Transverse colon (tissue), 4 donors: ENCODE measurements at places on chromosomes 13 and 19. TPM values are rescaled to one million over a fixed set of nuclear protein-coding genes. Genes with fewer than 3 reads are reported as not detected.
A peak's percentile ranks its signal among the peaks of the same experiment; 100 is the strongest.

The PCDH9 gene
- total RNA-seq: 2.4 TPM

DNA sequence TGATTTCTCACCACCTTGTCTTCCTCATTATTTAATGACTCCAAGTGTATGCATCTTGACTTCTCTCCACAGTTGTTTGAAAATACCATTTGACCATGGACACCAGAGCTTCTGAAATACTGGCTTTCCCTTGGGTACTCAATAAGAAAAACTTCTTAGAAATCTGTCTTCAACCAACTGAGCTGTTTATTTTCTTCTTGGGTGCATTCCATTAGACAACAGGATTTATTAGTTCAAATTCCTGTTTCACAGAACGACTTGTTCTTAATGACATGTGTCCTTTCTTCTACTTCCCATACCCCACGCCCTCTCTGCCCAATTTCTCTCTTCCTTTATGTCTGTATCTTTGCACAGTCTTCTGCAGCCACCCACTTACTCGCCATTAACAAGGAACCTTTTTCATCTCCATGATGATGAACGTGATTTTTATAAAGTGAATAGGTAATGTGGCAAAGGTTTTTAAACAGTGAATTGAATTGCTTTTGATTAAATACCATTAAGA lies 11.3 kb upstream of the ITM2B start:
- DNase-seq: no peak

DNA sequence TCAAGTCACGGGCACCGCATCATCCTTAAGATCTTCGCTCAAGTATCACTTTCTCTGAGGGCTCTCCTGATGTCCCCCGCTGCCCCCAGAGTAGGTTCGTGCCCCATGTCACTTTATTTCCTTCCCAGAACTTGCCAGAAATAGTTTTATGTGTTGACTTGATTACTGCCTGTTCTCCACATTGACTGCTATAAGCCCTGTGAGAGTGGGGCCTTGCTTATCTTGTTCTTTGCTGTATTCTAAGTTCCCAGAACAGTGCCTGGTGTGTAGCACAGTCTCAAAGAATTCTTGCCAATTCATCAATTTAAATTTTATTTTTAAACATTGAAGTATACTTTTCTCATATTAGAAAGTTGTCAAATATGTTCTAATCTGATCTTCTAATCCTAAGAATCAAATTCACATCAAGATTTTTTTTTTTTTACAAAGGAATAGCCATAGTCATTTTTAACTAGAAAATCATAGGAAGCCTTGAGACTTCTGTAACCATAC lies 32.1 kb upstream of the GPR183 start:
- DNase-seq: no peak

The HIF3A gene
- 227 TPM for total RNA-seq

The SMG9 gene
- total RNA-seq: 4.1 TPM

The PROSER1 gene
- 18.5 TPM for total RNA-seq

The ZNF492 gene
- total RNA-seq: 0.20 TPM

DNA sequence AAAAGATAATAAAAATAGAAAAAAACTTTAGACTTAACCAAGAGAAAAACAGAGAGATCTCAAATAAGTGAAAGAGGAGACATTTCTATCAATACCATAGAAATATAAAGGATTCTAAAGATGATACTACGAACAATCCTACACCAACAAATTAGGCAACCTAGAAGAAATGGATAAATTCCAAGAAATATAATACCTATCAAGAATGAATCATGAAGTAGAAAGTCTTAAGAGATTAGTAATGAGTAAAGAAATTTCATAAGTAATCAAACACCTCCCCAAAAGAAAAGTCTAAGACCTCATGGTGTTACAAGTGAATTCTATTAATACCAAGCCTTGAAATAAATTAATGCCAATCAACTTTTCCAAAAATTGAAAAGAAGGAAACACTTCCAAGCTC lies 1584.5 kb upstream of the MIR17HG start:
- DNase-seq: no peak

DNA sequence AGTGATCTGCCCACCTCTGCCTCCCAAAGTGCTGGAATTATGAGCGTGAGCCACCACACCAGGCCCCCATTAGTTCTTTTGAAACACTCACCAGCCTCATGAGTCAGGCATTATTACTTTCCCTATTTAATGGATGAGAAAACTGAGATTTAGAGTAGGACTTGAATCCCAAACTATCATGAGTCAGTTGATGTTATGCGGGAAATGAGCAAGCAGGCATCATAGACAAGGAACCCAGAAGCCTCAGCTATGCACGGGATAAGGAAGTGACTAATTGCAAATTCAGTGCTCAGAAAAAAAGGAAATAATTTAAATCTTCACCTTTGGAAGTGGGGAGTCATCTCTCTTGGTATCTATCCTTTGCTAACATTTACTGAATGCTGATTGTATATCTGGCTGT lies 217.5 kb downstream of the ABCC4 start:
- DNase-seq: no peak

- DNase-seq: peak; percentile 20
Measured at GRCh38 chr13:40318366-40318765, 348.1 kb downstream of the FOXO1 start.

- DNase-seq: no peak
Measured at GRCh38 chr19:7670150-7670783, 1.4 kb downstream of the RETN start.

- DNase-seq: no peak
Measured at GRCh38 chr19:56678205-56678604, 6.6 kb upstream of the ZNF835 start.

The ECSIT gene
- 63.4 TPM for total RNA-seq

GRCh38 chr13:92767468-92767867 lies 459.1 kb upstream of the GPC6 start:
- DNase-seq: no peak

DNA sequence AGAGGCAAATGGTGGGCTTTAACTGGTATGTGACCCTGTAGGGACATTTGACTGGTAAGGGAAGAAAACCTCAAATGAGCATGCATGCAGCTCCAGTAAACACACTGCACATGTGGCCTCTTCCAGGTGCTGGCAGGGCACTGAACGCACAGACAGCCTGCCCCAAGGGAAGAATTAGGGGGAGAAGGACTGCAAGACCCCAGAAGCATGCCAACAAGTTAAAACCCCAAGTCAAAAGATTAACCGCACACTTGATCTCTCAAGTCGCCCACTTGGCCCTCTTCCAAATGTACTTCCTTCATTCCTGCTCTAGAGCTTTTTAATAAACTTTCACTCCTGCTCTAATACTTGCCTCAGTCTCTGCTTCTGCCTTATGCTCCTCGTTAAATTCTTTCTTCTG lies 46.9 kb upstream of the SLITRK1 start:
- DNase-seq: no peak

GRCh38 chr13:103066781-103067345 lies 646 bp upstream of the SLC10A2 start:
- no peak for DNase-seq

- DNase-seq: peak; percentile 98
Measured at GRCh38 chr19:48965040-48965805, at the start of gene FTL. TSS of gene FTL (plus strand) at chr19:48965309. CDS start at chr19:48965508, 199 bp downstream.

GRCh38 chr13:96243376-96243775 lies 153.5 kb downstream of the HS6ST3 start:
- DNase-seq: no peak

The ERICH4 gene
- total RNA-seq: not detected

DNA sequence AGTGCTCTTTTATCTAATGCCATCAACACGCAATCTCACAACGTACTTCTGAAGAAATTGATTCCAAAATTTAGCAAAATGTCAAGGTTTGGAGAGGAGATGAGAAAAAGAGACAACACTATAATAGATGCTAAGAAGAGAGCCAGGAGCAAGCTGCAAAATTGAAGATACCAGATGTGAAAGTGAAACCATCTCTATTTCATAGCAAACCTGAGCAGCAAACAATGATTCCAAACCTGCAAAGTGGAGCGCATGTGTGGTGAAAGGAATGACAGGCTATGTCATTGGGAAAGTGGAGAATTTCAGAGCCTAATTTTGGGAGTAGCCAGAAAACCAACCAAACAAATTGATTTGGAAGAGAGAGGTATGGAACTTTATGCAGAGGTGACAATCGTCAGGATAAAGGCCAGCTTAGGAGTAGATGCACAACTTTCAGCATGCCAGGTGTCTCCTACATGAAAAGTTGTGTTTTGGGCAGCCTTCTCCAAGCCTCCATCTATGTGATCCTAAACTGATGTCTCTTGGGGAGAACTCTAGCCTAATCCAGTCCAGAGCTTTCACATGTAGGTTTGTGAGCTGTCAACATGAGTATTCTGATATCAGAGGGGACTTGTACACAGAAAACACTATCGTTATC lies 158.4 kb upstream of the FNDC3A start:
- DNase-seq: no peak

DNA sequence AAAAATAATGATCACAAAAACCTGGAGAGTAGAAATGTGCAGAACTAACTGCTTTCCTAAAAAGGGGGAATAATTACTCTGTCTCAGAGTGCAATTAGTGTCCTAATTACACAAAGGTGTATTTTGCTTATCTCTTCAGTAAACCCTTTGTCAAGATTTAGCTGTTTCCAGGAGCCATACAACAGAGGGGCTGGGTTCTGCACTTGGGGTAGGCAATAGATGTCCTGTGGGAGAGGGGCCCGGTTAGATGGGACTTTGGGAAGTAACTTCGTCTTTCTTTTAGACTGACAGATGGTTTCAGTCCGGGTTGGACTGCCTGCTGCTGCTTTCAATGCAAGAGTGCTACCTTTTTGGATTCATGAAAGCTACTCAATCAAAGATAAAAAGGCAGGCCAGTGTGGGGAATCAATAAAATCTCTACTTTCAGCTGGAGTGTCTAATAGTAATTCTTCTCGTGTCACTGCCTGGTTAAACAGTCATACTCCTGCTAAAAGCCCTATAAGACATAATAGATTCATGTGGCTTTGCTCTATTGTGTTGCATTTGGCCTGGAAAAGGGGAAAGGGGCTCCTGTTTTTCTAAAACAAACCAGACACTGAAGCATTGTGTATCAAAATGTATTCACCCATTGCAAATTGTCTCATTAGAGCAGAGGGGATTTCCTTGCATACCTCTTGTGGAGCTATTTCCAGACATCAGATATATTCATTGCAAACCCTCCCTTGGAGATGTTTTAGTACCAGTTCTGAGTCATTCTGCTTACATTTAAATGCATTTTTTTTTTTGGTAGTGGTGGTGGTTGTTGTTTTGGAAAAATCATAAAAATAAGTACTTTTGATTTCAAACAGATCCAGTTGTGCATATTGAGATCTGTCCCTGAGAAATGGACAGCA lies 83.3 kb upstream of the PCDH8 start:
- DNase-seq: no peak

The ZNF480 gene
- 11.3 TPM for total RNA-seq

The GPR108 gene
- 73.3 TPM for total RNA-seq

DNA sequence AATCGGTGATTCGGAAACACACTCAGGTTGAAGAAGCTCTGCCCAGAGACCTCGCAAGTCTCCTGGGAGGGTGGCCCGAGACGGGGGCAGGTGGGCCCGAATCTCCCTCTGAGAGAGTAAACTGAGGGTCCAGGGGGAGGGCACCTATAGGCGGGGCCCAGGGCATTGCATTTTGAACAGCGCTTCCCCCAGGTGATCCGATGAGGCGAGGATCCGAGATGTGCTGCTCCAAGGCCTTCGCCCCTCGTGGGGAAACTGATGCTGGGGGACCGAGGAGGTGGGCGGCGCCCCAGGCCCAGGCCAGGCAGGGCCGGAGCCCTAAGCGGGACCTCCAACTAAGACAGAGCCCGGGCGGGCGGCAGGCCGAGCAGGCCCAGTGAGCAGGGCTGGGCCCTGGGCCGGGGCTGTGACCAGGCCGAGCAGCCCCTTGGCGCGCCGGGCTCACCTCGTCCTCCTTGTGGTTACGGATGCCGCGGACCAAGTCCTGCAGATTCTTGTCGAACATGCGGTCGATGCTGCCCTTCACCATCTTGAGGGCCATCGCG lies 500 bp downstream of the AP3D1 start:
- peak; percentile 35 for DNase-seq
